ENCODE measurements at places on chromosomes 2 and 18. TPM values are rescaled to one million over a fixed set of nuclear protein-coding genes. Genes with fewer than 3 reads are reported as not detected.

DNA sequence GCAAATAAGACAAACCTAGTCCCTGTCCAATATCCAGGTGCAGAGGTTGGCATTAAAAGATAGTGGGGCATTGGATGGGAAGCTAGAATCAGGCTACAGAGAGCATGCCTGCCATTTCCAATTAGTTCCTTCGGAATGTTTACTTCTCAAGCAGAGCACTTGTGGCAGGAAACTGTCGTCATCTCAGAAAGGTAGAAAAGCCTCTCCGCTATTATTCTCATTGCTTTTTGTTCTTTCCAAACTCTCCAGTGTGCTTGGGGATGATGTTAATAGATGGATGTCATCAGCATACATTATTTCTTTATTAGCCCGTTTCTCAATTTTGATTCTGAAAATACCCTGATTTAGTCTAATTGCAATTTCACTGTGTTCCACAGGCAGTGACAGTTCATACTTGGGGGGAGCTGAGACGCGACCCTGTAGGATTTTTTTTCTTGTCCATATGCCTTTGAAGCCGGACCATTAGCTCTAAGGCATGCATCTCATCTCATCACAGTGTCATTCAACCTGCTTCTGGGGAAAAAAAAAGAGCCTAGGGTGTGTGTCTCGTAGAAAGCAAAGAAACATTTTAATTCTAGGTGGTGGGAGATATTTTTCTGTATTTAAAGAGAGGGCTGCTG is 7.7 kb downstream of the ASB18 start:
- DNase-seq, result no peak

DNA sequence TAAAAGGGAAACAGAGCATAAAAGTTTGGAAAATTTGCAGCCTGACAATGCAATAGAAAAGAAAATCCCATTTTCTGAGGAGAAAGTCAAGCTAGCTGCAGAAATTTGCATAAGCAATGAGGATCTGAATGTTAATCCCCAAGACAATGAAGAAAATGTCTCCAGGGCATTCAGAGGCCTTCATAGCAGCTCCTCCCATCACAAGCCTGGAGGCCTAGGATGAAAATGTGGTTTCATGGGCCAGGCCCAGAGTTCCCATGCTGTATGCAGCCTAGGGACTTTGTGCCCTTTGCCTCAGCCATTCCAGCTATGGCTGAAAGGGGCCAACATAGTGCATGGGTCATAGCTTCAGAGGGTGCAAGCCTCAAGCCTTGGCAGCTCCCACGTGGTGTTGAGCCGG is 10.3 kb upstream of the SCN1A start:
- no peak for DNase-seq

DNA sequence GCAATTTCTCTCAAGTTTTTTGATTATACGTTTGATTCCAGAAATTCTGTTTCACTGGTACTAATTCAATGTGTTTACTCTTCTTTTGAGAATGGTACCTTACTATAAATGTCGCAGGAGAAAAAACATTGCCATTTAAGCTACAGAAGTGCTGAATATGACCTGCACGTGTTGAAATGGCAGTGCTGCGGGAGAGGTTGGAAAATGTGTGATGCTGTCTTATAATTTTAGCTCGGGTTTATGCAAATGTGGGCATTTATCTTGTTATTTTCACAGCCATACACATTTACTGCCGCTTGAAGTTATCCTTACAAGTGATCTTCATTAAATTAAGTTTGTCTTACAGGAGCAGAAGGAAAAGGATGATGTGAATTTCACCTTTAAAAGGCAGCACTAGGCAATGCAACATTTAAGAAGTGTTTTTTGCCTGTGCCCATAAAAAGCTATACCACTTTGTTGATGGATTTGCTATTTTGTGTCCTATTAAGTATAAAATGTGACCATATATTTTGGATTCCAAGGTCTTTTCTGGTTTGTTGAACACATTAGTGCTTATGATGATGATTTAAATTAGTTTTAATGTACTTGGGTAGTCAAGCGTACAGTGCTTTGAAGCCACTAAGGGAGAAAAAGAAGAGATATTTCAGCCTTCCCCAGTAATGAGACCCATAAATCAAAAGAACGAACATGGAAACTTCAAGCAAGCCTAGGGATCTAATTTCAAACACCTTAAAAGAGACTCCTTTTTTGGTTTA is 112.1 kb downstream of the LTBP1 start:
- no peak for DNase-seq

GRCh38 chr18:34738175-34738894 is 28.2 kb downstream of the DTNA start:
- no peak for DNase-seq

DNA sequence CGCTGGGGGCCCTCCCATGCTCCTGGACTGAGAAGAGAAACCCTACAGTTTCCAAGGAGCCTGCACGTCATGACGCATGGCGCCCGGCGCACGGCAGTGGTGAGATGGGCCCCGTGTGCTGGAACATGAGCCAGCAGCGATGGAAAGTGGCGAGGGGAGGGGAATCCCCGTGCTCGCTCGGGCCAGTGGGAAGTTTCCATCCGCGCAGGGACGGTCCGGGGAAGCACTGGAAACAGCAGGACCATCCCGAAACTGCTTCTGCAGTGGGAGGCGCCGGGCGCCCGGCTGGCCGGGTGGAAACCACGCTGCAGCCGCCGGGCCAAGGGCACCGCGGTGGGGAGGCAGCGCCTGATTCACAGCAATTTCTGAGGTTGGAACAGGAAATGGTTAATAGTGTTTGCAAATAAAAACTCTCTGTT is 4.9 kb upstream of the PDCD1 start:
- DNase-seq, result peak; percentile 82

DNA sequence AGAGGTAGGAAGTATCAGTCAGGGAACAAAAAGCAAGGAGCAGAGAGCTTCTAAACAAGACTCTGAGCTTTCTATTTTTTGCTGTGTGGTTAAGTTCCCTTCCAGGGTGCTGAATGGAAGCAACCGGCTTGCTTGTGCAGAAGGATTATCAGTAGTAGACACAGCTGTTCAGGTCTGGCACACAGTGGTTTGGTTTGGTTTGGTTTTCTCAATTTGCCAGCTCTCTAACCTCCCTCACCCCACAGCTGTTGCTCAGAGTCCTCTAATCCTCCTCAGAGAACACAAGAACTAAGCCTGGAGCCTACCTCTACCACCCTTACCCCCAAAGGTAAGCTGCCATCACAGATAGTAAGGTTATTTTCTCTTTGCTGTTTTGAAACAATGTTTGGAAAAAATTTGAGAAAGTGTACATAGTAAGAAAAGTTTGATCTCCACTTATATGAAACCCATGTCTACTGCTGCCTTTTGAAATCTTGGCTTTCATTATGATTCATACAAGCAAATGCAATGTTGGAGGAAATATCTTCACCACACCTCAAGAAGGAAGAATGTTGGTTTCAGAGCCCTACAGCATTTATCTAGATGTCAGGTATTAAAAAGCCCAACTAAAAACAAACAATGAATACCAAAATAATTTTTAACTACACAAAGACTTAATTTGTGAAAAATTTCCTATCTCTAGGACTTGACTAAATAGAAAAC is 255.3 kb downstream of the NR4A2 start:
- no peak for DNase-seq

DNA sequence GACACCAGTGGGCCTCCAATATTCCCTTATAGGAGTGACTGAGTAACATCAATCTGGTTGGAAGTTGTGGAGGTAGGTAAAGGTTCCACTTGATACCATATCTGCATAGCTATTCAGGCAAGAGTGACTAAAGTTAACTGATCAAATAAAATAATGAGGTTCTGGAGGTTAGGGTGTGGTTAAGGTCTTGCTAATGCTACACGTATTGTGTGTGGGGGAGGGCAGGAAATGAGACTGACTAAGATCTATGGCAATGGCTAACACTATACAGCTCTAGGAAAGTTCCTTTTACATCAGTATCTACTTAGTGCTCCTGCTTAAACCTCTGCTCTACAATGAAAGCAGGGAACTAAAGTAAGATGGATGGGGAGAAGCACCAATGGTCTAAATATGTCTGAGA is 149.1 kb upstream of the MGAT5 start:
- DNase-seq, result no peak

DNA sequence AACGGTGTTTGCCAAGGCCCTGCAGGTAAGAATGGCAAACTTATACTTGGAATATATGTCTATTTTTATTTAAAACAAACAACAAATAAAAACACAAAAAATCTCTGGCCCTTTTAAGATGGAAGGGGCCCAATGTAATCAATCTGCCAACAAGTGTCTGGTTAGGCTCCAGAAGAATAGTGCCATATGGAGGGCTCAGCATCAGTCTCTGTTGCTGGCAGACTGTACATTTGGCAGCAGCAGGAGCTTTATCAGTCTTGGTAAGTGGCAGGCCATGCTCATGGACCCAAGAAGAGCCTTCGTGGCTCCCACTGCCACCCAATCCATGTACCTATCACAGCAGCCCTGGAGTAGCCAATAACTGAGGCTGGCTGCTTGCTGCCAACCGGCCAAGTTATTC is 101.1 kb downstream of the GALNT3 start:
- DNase-seq, result no peak

GRCh38 chr2:105489168-105489878 is 90.5 kb upstream of the FHL2 start:
- DNase-seq, result no peak

- peak; percentile 96 for DNase-seq
Measured at GRCh38 chr2:237558961-237559641, 7.3 kb upstream of the PRLH start.

DNA sequence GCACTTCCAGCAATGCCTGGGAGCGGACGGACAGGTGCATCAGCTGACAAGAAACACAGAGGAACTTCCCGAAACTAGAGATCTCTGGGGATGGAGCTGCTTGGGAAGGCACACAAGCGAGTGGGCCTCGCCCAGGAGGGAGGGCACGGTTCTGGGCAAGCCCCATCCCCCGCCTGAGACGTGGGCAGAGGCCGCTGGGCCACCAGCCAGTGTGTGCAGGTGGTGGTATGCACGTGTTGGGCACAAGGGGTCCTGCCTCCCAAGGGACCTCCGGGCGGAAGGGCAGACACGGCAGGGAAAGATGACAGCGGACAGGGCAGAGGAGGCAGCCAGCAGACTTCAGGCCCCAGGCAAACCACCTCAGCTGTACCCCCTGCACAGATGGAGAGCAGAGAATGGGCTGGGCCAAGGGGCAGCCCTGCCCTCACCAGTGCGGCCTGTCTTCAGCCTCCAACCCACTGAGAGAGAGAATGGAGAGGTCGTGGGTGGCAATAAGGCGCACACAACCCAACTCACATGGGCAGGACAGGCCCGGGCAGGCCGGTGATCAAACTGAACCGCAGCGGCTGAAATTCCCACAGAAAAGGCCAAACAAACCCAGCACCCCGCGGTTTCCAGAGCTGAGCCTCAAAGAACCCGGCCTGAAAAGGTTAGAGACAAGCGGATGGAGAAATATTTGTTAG is 51.2 kb downstream of the HDAC4 start:
- DNase-seq, result peak; percentile 73

ARL4C gene
- 8.6 TPM for total RNA-seq

SKOR2 gene
- not detected for total RNA-seq

TBC1D8 gene
- total RNA-seq, result 17.4 TPM

ZSWIM2 gene
- total RNA-seq, result not detected
